ENCODE measurements at places on chromosomes 1 and 21.

DNA sequence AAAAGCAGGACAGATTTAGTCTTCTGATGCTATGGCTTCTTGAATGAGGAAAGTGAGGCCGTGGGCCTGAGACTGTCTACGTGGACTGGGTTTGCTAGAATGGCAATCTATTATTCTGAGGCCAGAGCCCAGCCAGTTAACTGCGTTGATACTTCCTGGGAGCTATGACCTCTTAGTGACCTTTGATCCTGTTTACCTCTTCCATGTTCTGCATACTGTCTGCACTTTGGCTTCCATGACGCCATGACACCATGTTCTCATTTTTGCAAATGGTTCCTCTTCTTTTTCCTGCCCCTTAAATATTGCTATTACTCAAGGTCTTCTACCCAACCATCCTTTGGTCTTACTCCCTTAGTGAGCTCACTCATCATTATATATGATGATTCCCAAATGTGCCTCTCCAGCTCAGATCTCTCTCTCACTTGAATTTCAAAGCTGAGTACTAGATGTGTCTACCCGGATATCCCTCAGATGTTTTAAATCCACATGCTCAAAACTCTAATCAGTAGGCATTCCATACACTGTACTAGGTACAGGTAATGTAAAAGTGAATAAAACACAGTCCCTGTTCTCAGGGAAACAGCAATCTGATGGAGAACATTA lies 66.1 kb upstream of the ATP1A1 start:
- DNase-seq, result no peak

- DNase-seq, result no peak
These were observed 45.5 kb upstream of the IRF2BP2 start for GRCh38 chr1:234655328-234656069.

GRCh38 chr1:27967884-27968466 lies 8.2 kb downstream of the XKR8 start:
- DNase-seq, result no peak

GRCh38 chr1:59057796-59058195 lies 239.1 kb upstream of the FGGY start:
- no peak for DNase-seq

DNA sequence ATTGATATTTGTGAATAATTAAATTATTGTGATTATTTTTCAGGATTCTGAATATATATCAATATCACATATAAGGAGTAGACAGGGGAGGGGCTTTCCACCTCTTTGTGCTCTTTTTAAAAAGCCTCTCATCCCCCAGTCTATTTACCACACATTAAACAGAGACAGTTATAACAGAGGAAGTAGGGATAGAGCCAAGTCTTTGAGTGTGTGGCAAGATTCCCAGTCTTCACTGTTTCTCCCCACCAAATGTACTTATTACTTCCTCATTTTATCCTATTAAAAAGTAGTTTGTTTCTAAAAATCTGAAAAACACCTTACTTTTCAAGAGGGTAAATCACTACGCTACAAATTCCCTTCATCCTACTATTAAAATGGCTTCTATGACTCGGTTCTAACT lies 46.7 kb downstream of the EPS15 start:
- DNase-seq, result no peak

GRCh38 chr1:24619376-24619775 lies 23.7 kb upstream of the SRRM1 start:
- no peak for DNase-seq

DNA sequence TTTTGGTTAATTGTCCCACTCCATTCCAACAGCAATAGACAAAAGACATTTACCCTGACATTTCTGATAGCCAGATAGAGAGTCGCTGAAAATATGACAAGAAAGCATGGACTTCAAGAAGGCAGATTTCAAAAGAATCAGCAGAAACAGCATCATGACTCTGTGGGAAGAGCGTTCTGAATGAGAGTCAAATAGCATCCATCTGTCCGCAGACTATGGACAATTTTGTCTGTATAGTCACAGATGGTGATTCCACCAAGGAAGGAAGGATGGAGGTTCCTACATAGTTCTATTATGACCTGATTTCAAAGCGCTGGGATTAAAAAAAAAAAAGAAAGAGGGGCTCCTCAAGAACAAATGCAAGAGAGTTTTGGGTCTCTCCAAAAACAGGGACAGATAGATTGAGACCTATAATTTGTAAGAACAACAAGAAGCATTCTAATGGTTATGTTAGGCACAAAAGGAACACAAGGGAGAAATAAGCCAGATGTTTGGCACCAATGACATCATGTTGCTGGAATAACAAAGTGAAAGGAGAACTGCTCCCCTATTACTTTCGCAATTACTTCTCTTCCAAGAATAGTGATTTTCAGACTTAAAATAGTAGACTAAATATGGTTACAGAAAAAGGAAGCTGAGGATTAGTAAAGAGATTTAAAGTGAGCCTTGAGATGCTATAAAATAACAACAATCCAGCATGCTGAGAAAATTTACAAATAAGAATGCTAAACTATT lies 28.5 kb downstream of the NIBAN1 start:
- DNase-seq, result no peak

DNA sequence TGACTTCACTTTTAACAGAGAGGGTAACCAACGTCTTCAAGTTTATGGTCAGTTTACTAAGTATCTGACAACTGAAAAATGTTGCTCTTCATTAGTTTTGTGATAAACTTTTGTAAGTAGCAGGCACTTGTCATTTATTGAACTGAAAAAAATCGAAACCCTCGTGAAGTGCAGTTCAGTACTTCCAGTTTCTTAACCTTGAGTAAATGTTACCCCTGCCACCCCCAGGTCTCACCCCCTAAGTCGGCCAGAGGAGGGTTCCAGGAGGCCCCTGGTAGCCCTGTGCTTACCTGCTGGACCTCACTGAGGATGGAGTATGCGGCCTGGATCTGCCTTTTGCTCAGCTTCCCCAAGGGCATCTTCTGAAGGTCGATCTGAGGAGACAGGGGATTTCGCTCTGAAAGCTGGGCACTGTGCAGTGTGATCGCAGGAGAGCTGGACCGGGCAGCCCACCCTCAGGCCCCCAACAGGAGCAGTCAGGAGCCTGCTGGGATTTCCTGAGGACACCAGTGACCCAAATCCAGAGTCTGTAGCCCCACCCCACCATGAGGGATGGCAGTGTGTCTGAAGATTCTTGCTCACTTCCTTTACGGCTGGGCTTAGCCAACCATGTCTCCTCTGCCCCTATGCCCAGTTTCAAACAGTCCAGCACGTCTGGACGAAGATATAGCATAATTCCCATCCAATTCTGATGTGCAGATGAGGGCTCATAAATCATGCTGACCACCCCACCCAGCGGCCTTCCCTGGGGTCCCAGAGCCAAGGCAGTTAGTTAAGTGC lies 37.6 kb downstream of the PARP1 start:
- no peak for DNase-seq

- no peak for DNase-seq
These were observed 58.9 kb downstream of the DIPK1A start for GRCh38 chr1:92902406-92902744.

GRCh38 chr1:12335815-12336214 lies 106.0 kb downstream of the VPS13D start:
- no peak for DNase-seq

GRCh38 chr1:904310-904950 lies 19.3 kb upstream of the SAMD11 start:
- peak; percentile 79 for DNase-seq

- DNase-seq, result peak; percentile 33
These were observed 9.8 kb downstream of the ATP8B2 start for GRCh38 chr1:154335025-154335714.

All from DMS79 treated with DMSO at 0.1 percent for 48 hours (cell line).